NCI-H82 (cell line): ENCODE measurements at places on chromosomes 1 and 21.
A peak's percentile ranks its signal among the peaks of the same experiment; 100 is the strongest.

DNA sequence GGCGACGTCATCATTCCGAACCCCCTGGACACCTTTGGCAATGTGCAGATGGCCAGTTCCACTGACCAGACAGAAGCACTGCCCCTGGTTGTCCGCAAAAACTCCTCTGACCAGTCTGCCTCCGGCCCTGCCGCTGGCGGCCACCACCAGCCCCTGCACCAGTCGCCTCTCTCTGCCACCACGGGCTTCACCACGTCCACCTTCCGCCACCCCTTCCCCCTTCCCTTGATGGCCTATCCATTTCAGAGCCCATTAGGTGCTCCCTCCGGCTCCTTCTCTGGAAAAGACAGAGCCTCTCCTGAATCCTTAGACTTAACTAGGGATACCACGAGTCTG lies 10.0 kb downstream of the PROX1 start:
- DNase-seq, result no peak

GRCh38 chr1:212916481-212917133 lies 33.7 kb upstream of the VASH2 start:
- peak; percentile 56 for DNase-seq

GRCh38 chr1:6094801-6095505 lies 49.3 kb downstream of the KCNAB2 start:
- no peak for DNase-seq

- no peak for DNase-seq
These were observed 32.3 kb upstream of the ETS2 start for GRCh38 chr21:38773099-38774061.

- peak; percentile 41 for DNase-seq
These were observed 971 bp downstream of the CAPZB start for GRCh38 chr1:19484338-19484797.

- DNase-seq, result no peak
These were observed 49.0 kb downstream of the CLDN17 start for GRCh38 chr21:30117631-30118030.

DNA sequence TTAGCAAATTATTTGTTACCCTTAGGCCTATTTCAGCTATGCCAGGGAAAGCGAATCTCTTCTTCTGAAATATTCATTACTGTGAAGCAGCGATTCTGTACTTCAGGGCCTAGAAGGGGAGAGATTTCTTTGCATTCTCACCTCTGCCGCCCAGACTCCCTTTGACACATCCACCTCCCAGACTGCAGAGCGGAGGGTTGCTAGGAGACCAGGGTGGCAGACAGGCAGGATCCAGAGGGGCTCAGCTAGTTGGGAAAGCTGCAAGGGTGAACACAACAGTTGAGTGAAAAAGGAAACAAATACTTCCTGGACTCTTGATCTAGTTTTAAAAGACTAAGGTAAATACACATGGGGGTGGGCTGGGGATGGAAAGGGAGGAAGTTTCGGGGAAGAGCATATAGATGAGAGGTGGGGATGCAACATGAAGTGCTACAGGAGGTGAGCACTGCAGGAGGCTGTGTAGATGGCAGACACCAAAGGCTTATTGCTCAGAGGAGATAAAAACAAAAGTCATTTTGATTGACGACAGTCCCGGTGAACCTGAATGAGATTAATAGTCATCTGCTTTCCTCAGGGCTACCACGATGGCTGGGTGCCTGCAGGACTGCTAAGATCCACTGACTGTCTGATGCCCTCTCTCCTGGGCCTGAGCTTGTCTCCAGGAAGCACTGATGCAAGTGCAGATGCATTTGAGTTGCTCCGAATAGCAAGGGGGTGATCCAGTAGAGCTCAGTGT lies 26.4 kb upstream of the RAB3GAP2 start:
- DNase-seq, result peak; percentile 48

DNA sequence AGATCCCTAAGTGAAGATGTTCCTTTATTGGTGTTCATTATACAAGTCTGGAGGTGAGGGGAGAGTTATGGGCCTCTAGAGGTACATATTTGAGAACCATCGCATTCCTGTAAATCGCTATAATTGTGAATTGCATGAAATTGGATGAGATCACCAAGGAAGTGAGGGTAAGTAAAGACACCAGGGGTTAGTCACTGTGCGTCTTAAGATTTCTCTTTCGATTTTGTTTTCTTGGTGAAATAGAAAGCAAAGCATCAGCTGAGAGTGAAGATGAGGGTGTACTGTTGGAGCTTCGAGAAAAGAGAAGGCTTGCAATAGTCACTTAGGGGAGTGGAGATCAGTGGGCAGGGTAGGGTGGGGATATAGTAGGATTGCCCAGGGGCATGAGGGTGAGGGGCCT lies 82.1 kb downstream of the RAVER2 start:
- DNase-seq, result no peak
